GM12891 (cell line): ENCODE measurements at places on chromosomes 7 and 10.

DNA sequence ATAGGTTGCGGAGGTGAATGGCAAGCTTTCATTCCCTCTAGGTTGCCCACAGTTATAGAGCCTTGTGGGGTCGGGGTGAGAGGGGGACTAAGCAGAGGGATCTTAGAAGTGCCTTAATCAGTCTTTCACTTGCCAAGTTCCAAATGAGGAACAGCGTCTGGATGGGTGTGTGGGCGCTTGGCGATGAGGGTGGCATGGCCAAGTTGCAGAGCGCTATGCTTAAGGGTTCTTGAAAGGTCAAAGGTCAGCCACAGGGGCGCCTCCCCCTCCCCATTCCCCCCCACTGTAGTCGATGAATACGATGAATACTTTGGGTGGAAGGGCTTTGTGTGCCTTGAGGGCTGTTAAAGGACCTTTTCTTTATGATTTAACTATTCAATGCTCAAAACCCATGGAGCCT, 185.0 kb downstream of the TCF7L2 start:
- no peak for DNase-seq

DNA sequence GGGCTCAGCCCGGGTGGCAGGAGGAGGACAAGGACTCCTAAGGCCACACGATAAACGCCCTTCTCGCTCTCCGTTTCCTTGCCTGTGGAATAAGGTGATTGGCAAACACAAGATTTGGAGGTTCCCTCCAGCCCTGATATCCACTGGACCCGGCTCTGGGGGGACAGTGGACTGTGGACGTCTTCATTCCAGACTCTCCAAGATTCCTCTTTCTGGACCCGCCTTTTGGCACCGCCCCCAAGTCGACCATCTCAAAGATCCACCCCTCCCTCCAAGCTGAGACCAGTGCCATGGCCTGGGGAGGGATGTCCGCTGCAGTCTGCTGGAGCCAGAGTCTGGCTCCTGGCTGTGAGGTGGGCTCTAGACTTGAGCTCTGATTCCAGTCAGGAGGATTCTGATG, 23.6 kb downstream of the ZNF783 start:
- DNase-seq = no peak

GRCh38 chr10:75015442-75015841, 96.0 kb upstream of the SAMD8 start:
- no peak for DNase-seq

DNA sequence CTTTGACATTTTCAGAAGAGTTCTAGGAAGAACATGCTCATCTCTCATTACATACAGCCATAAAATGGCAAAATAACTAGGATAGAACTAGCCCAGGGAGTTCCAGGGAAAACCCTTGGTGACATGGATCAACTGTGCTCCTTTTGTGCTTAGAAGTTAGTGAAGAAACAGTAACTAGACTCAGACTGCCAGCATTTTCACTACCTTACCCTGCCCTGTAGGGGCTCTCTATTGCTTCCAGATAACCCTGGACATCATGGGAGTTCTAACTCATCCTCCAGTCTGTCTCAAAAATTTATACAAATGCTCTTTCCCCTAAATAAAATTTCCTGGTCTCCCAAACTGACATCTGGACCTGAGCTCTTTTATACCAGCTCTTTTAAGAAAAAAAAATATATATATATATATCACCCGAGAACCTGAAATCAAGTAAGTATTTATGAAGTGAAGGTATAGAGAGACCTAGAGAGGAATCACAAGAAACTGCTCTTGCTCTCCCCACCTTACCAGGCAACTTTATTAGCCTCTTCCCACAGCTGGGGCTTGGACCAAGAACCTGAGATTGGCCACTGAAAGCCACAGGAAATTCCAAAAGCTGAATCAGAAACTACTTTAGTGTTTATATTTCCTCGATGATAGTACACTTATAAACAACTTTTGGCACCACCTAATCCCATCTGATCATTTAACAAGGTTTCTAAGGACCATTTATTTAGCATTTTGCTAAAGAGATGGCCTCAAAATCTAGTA, 101.4 kb downstream of the RELN start:
- DNase-seq = no peak

GRCh38 chr7:82289152-82289535, 154.4 kb downstream of the CACNA2D1 start:
- DNase-seq = no peak
